ENCODE measurements at places on chromosomes 5 and 9.

DNA sequence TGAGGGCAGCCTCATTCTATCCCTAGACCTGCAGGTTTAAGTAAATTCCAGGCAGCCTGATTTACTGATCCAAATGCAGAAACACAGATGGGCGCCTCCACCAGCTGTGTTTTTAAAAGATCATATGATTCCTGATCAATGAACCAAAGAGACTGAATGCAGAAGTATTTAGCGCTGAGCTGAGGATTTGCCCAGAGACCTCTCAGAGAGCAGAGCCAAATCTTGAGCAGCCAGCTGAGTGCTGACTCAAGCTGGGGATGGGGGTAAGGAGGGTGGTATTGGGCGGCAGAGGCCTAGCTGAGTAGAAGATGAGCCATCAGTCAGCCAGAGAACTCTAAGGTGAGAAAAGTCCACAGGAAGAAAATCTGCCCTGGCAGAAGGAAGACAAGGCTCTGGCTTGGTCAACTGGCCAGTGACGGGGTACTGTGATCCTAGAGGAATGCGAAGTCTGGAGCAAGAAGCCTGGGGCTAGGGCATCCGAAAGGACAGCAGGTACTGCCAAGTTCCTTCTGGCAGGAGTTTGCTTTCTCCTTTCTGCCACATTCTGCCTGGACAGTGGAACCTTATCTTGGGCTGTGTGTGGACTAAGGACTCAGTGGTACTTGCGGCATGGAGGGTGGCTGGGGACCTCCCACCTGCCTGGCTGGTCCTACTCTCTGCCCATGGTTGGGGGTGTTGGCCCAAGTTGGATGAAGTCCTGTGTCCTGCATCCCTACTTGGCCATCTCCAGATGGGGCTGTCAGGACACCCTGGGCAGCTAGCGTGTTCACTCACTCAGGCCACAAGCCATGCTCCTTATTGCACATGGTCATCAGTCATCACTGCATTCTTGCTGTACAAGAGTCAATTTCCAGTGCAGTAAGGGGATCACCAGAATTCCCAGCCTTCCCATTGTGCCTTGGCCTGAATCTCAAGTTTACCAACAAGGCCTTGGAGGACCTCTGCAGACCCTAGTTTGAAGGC lies 34.5 kb upstream of the CDKN2AIPNL start:
- no peak for DNase-seq

- DNase-seq, result peak; percentile 53
Observed at GRCh38 chr9:15642369-15642962, 89.6 kb downstream of the CCDC171 start.

DNA sequence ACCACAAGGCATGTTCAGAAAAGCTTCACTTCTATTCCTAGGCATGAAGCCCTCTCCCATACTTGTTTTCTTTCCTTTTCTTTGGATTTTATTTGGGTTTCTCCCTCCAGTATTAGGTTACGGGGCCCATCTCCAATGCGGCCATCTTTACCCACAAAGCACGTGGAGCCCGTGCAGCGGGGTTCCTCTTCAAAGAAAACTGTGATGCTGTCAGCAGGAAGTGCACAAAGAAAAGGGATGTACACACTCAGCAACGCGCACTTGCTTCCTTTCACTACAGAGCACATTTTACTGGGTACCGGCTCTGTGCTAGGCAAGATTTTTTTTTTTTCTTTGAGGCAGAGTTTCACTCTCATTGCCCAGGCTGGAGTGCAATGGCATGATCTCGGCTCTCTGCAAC lies 106.6 kb downstream of the COL23A1 start:
- DNase-seq, result peak; percentile 8

- no peak for DNase-seq
Observed at GRCh38 chr5:123099514-123100151, 10.6 kb downstream of the PRDM6 start.

DNA sequence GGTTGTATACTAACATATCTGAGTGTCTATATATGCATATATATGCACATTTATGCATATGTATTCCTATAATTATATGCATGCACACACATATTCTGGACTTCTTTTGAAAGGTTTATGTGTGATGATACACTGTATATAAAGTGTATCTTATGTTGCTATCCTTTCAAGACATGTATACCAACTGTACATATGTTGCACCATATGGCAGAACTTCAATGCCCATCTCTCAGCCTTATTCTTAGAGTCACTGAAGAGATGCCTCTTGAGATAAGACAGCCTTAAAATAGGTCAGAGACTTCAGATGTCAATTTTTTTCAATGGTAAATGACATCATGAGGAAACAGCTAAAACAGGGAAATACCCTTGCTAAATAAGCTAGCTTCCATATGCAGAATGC lies 461.4 kb downstream of the SPATA31D1 start:
- DNase-seq, result no peak

DNA sequence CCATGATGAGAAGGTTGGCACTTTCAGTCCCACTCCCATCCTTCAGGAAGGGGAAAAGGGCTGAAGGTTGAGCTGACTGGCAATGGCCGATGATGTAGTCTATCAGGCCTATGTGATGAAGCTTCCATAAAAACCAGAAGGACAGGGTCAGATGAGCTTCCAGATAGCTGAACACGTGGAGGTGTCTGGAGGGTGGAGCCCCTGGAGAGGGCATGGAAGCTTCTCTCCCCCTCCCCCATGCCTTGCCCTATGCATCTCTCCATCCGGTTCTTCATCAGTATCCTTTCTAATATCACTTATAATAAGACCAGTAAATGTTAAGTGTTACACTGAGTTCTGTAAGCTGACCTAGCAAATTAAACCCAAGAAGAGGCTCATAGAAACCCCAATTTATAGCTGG lies 32.6 kb upstream of the SMU1 start:
- no peak for DNase-seq

- DNase-seq, result no peak
Observed at GRCh38 chr9:113326230-113326629, 13.8 kb downstream of the WDR31 start.

- peak; percentile 78 for DNase-seq
Observed at GRCh38 chr5:157665467-157666070, 5.8 kb upstream of the C5orf52 start.

GRCh38 chr5:117255211-117256027 lies 680.8 kb upstream of the SEMA6A start:
- DNase-seq, result no peak

DNA sequence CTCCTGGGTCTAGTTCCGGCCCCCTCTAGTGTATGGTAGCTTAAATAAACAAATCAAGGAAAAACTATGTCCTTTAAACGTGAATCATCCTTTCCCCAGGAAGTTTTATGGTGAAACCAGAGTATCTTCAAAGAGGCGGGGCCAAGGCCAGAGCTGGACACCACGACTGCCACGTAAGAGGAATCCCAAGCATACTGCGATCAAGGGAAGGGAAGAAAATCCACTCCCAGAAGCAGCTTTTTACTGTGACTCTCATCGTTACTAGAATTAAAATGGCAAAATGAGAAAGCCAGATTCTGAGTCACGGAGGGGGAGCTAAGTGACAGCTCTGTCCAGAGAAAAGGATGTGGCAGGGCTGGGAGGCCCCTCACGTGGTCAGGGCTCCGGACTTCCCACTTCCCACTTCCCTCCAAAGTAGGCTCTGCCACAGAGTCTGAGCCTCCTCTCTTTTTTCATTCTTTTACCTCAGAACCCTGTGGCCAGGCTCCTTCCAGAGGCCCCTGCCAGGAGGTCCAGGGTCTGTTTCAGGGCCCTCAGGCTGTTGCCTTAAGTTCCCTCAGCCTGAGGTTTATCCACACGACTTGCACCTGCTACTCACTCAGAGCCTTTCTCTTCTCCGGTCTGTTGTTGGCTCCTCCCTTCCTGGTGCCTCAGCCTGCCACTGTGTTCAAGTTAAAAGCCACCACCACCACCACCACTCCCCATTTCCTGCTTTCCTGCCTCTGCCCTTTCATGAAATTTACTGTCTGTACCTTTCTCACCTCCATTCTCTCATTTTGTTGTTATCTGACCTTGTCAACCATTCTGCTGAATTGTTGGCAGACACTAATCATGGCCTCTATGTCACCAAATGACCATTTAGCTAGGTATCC lies 1.4 kb upstream of the GLRX start:
- DNase-seq, result peak; percentile 95

GRCh38 chr5:137442660-137443059 lies 56.5 kb downstream of the SPOCK1 start:
- DNase-seq, result no peak

- no peak for DNase-seq
Observed at GRCh38 chr9:15492485-15493150, 18.2 kb downstream of the PSIP1 start.

DNA sequence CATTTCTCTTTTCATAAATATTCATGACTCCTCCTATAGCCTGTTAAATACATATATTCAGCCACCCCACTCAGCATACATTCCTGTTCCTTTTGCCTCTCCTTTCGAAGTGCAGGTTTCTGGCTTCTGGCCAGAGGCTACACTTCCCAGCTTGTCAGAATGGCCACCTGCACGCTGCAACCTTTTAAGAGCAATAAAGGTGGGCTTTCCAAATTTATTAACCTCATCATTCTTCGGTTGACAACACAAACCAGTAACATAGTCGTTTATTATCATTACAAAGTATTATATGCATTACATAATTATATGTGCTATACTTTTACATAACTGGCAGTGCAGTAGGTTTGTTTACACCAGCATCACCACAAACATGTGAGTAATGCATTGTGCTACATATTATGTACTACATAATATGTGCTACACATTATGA lies 16.5 kb upstream of the TMEM171 start:
- no peak for DNase-seq

- DNase-seq, result no peak
Observed at GRCh38 chr9:126451316-126451885, 124.8 kb downstream of the MVB12B start.

DNA sequence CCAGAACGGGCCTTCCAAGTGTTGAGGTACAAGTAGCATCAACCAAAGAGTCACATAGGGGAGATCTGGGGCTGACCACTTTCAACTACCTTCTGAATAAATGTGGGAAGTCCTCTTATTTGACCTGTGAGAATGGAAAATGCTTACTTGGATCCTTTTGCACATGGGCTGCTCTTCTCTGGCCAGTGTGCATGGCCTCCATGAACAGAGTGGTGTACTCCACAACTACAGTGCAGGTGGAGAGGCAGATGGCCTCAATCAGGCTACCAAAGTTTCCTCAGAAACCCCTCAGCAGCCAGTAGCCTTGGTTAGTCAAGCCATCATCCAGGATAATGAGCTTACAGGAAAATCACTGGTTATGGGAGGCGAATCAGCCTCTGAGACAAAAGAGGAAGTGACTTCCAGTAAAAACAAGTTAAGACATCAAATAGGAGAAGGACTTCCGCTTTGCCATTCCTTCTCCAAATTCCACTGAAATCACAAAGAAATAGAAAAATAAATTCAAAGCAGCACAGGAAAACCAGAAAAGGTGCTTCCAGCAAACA lies 18.3 kb upstream of the FCHO2 start:
- DNase-seq, result no peak

DNA sequence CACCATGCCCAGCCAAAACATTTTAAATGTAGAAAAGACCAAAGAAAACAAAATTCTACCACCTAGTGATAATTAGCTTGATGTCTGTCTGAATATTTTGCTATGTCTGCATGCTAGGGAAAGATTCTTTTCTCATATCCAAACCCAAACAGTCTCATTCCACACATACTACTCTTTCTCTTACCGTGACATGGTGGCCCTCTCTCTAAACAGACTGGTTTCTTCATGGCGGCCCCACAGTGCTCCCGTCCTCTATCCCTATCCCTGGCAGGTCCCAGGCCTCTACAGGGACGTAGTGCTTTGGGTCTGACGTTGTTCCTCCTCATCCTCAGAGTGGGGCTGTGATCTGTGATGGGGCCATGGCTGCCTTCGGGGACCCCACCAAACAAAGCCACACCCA lies 8.1 kb downstream of the CORO2A start:
- no peak for DNase-seq

DNA sequence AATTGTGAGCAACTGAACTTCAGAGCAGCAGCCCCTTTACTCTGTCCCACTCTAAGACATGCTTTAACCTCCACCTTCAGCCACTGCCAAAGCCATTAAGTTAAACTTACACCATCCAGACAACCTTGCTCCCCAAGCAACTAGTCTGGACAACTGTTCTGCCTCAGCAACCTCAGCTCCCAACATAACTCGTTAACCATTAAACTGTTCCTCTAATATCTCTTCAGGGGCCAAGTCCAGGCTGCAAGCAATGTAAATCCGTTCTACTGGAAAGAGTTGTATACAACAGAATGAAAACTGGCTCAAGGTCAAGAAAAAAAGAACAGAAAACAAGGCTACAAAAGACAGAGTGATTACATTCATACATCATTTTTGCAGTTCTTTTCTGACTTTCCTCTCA lies 131.7 kb upstream of the TARS1 start:
- no peak for DNase-seq

DNA sequence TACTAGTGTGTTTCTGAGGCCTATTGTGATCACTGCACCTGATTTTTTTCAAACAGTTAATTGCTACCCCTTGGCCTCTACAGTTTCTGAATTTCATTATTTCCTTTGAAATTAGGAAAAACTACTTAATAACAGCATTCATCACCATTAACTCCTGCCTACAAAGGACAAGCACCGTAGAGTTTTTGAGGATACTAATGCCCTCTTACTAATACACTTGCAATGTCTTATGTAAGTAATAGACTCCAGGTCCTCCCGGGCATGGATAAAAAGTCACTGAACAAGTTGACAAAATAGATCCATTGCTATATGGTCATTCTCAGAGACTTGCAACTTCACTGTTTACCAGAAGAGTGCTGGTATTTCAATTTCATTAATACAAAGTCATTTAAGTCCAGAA lies 1172.5 kb downstream of the CDH12 start:
- DNase-seq, result no peak

- no peak for DNase-seq
Observed at GRCh38 chr9:94533601-94534000, 21.3 kb upstream of the PCAT7 start.

DNA sequence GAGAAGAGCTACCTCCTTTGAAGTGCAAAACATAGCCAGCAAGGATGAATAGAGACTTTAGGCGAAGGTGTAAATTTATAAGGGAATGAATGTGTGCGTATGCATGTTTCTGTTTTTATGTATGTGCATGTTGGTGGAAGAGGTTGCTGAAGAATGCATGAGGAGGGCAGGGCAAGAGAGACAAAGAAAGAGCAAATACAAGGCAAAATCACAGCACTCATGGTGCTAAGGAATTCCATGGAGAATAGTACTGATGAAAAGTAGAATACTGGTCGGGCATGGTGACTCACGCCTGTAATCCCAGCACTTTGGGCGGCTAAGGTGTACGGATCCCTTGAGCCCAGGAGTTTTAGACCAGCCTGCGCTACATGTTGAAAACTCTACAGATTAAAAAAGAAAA lies 762.1 kb upstream of the PTPRD start:
- DNase-seq, result no peak

DNA sequence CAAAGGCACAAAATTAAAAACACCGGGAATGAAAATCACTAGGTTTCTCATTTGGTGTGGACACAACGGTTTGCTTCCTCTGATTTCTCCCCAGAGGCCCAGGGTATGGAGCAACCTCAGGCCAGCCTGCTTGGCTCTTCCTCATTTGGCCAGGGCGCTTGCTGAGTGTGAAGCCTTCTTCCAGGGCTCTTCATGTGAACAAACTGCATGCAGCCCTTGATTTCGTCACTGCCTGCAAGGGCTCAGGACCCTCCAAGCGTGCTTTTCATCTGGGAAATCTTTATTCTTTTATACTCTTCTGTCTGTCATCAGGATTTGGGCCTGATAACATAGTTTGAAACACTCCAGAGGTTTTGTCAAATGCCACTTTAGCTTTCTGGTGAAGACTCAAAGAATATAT lies 122.6 kb upstream of the KLF4 start:
- DNase-seq, result peak; percentile 51
